ENCODE measurements at places on chromosomes 12 and 14.
A peak's percentile ranks its signal among the peaks of the same experiment; 100 is the strongest.

DNA sequence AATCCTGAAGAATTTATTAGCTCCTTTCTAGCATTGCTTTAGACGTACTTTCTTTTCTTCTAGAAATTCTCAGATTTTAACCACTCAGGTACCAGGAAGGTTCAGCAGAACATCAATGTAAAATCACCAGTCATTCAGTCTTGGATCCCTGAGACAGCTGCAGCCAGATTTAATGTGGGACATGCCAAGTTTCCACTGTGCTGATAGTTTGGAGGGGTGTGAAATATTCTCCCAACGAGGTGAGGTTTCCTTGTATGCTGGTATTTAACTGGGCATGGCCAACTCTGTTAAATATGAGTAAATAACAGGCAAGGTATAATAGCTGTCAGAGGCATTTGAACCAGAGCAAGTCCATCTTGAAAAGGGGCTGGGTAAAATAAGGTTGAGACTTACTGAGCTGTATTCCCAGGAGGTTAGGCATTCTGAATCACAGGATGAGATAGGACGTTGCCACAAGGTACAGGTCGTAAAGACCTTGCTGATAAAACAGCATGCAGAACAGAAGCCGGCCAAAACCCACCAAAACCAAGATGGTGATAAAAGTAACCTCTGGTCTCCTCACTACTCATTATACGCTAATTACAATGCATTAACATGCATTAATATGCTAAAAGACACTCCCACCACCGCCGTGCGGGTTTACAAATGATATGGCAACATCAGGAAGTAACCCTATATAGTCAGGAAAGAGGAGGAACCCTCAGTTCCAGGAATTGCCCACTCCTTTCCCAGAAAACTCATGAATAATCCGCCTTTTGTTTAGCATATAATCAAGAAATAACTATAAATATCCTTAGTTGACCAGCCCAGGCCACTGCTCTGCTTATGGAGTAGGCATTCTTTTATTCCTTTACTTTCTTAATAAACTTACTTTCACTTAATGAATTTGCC, 75.2 kb upstream of the RASSF8 start:
- no peak for DNase-seq

DNA sequence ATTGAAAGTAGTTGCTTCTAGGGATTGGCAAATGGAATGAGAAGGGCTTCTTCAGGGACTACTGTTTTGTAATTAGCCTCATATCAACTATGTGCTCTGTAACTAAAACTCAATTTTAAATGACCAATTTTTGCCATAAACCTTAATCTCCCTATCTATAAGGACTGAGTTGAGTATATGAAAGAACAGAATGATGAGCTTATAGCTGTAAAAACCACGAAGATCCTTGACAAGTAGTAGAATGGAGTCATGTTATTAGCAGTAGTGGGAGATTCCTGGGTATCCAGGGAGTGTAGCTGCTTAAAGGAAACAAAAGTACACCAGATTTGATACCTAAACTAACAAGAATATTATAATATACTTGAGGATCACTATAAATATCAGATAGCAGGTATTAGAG, 28.0 kb downstream of the LGALS3 start:
- no peak for DNase-seq

DNA sequence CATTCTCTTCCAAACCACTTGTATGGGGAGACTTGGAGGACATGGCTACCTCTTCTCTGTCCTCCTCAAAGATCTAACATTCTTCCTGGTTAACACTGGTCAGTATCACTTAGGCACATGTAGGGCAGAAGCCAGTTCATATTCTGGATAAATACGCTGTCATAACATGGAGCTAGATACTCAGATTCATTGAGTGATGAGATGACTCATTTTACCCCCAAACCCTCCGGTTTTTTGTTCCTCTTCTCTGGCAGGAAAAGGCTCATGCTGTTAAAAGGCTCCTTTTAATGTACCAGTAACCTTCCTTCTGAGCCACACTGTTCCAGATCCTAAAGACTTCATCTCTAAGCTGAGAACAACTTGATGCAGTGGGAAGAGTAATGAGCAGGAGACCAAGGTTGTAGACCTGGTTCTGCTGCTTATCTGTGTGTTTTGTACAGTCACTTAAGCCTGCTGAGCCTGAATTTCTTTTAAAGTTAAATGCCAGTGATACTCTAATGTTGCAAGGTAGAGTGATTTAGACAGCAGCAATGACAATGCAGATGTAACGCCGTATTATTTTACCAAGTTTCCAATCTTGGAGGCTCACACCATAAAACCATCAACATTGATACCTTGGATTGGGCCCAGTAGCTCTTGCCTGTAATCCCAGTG, 57.3 kb upstream of the ELK3 start:
- DNase-seq, result peak; percentile 69

GRCh38 chr12:59735231-59735630, 139.4 kb downstream of the SLC16A7 start:
- DNase-seq, result no peak

DNA sequence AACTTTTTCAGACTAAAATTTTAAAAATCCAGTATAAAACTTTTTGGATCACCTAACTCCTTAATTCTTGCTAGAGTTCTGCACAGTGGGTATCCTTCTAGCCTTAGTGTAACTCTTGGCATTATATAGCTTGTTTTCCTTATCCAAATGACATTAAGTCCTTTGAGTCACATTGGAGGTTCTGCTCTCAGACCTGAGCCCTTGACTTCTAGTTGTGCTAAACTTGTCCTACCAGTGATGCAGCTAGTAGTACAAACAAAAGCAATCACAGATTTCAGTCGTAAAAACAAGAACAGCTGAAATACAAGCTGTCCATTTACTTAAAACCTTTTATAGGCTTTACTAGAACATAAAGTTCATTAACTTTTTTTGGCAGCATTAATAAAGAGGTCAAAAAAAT, 10.5 kb downstream of the ZBTB1 start:
- DNase-seq, result no peak

- no peak for DNase-seq
Measured at GRCh38 chr12:89328151-89329030, 23.9 kb downstream of the DUSP6 start.

DNA sequence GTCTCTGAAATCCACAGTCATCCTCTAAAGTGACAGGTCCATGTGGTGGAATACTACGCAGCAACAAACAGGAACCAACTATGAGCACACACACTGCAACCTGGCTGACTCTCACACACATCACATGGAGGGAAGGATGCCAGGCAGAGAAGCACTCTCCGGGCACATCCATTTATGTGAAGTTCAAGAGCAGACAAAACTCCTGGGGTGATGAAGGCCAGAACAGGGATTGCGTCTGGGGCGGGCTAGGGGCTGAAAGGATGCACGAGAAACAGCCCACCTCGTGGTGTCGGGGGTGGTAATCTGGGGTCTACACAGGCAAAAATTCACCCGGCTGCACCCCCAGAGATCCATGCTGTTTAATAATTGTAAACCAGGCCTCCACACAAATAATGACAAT, 100.2 kb downstream of the DICER1 start:
- no peak for DNase-seq

DNA sequence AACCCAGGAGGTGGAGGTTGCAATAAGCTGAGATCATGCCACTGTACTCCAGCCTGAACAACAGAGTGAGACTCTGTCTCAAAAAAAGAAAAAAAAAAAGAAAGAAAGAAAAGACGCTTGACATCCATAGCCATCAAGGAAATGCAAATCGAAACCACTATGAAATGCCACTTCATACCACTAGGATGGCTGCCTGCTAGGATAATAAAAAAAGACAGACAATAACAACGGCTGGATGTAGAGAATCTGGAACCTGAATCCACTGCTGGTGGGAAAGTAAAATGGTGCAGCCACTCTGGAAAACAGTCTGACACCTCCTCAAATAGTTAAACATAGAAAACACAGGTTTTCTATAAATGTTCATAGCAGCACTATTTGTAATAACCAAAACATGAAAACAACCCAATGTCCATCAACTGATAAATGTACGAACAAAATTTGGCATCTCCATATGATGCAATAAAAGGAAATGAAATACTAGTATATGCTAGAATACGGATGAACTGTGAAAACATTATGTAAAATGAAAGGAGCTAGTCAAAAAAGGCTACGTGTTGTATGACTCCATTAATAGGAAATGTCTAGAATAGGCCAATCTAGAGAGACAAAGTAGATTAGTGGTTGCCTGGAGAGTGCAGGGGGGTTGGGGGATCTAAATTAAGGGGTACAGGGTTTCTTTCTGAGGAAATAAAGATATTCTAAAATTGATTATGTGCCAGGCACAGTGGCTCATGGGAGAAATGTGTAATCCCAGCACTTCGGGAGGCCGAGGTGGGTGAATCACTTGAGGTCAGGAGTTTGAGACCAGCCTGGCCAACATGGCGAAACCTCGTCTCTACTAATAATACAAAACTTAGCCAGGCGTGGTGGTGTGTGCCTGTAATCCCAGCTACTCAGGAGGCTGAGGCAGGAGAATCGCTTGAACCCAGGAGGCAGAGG, 9.7 kb downstream of the WSB2 start:
- no peak for DNase-seq

All from inflammatory macrophage treated with lipopolysaccharide for 4 hours (primary cell).